ENCODE measurements at places on chromosomes 11 and 22.

DNA sequence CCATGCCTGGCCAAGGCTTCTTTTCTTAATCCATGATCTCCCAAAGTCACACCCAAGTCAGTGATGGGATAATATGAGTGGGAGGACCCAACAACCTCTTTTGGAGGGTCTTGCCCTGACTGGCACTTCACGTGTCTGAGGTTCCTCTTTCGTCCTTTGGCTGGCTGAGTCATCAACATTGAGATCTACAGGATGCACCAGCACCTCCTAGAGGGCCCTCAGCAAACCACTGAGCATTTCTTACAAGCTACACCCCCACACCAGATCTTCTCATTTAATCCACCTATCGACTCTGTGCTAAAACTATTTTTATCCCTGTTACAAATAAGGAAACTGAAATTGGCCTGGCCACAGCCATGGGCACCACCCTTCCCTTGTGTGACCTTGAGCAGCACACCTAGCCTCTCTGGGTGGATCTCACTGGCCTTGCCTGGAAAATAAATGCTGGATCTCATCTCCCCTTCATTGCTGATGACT, 63.4 kb downstream of the FLI1 start:
- no peak for DNase-seq

GRCh38 chr11:124898263-124898680, 607 bp upstream of the ROBO4 start:
- DNase-seq, result no peak

DNA sequence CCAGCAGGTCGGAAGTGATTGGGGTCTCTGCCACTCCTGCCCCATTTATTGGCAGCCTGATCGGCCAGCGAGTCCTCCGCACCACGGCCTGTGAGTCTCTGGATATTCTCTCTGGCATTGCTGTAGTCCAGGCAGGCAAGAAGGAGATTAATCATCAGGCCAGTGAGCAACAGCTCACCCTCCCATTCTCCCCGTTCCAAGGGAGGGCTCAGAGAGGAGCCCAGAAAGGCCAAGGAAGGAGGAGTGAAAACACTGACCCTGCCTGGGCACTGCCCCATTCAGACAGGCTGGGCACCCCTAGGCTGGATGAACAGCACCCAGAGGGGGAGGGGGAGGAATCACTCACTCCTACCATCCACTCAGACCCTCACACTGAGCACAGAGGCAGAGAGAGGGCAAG, 3.1 kb downstream of the SAA2 start:
- DNase-seq, result no peak

GRCh38 chr11:16895306-16895705, 118.9 kb downstream of the PLEKHA7 start:
- no peak for DNase-seq

DNA sequence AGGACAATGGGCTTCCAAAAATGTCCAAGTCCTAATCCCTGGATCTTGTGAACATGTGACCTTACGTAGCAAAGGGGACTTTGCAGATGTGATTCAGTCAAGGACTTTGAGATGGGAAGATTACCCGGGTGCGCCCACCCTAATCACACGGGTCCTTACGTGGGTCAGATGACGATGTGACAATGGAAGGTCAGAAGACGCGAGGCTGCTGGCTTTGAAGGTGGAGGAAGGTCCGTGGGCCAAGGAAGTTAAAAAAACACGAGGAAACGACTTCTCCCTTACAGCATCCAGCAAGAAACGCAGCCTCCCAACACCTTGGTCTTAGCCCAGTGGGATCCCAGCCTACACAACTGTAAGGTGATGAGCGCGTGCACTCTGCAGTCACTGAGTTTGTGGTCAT, 860.1 kb downstream of the TBC1D22A start:
- no peak for DNase-seq

GRCh38 chr22:39994566-39995392, at the start of gene FAM83F:
Gene FAM83F, plus strand, starts transcription at chr22:39994954. Its CDS starts 89 bp downstream, at chr22:39995043.
- peak; percentile 51 for DNase-seq

DNA sequence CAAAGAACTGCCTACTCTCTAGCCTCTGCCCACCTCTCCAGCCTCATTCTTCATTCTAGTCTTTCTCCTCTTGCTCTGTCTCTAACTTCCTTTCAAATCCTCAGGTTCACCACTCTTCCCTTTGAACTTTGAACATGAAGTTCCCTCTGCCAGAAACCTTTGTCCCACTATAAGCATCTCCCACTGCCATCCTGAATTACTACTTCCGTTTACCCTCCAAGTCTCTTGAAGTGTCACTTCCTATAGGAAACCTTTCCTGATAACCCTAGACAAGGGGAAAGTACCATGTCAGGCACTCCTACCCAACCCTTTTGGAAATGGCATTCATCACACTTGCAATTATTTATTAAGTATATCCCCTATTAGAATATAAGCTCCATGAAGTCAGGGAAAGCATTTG, 3.1 kb downstream of the RAB30 start:
- DNase-seq, result no peak

- no peak for DNase-seq
Measured at GRCh38 chr22:48147404-48147803, 1385.0 kb downstream of the TBC1D22A start.

GRCh38 chr11:126354631-126355323, 709 bp upstream of the ST3GAL4 start:
- no peak for DNase-seq

- no peak for DNase-seq
Measured at GRCh38 chr11:132357811-132358572, 987.6 kb downstream of the NTM start.

GRCh38 chr11:76159983-76160661, 46.2 kb downstream of the WNT11 start:
- DNase-seq, result no peak

GRCh38 chr11:132941024-132941646, 591.2 kb downstream of the OPCML start:
- peak; percentile 84 for DNase-seq

GRCh38 chr11:102416976-102417375, 35.6 kb downstream of the TMEM123 start:
- no peak for DNase-seq

- no peak for DNase-seq
Measured at GRCh38 chr11:2996976-2997375, 4.8 kb upstream of the NAP1L4 start.

DNA sequence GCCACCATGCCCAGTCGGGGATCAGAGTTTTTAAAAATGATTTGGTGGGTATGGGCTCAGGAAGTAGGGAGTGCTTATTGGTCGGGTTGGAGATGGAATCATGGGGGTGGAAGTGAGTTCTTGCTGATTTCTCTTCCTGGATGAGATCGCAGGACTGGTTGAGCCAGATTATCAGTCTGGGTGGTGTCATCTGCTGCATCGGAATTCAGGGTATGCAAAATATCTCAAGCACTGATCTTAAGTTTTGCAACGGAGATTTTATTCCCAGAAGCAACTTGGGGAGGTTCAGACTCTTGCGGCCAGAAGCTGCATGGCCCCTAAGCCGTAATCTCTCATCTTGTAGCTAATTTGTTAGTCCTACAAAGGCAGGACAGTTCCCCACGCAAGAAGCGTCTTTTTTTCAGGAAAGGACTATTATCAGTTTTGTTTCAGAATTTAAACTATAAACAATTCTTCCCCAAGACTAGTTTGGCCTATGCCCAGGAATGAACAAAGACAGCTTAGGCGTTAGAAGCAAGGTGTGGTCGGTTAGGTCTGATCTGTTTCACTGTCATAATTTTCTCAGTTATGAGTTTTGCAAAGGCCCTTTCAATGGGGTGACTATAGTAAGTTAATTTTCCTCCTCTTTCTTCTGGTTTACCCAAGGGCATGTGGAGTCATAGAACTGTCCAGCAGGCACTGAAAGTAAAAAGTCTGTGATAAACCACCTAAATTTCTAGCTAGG, 1.4 kb upstream of the PIWIL3 start:
- DNase-seq, result no peak

- no peak for DNase-seq
Measured at GRCh38 chr11:70384566-70385152, 13.7 kb upstream of the CTTN start.

DNA sequence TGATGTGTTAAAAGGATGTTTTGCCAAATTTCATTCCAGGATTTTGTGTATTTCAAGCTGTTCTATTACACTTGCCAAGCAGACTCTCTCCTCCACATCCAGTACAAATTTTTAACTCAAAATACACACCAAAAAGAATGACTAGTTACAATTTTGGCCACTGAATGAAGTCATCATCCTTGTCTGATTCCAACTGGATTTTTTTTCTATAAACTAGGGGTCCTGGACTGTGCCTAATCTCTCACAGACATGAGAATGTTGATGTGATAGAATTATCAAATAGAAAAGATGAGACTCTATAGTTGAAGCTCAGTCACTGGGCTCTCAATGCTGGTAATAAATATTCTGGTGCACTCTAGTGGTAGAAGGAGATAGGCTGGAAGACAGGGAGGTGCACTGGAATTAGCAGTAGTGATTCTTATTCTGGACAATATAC, 85.8 kb downstream of the FANCF start:
- DNase-seq, result peak; percentile 35

DNA sequence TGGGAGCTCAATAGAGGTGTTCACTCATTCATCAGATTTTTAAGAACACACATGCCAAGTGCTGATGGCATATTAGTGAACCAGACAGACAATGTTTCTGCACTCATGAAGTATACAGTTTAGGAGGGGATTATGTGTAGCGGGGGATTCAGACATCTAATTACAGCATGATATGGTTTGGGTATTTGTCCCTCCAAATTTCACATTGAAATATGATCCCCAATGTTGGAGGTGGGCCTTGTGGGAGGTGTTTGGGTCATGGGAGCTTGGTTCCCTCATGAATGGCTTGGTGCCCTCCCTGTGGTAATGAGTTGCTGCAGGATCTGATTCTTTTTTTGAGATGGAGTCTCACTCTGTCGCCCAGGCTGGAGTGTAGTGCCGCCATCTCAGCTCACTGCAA, 8.9 kb upstream of the RAB3IL1 start:
- DNase-seq, result no peak

GRCh38 chr22:31210556-31211421, 1.3 kb upstream of the LIMK2 start:
- peak; percentile 72 for DNase-seq

- DNase-seq, result peak; percentile 35
Measured at GRCh38 chr22:32204856-32205722, at the start of gene RFPL2. Gene RFPL2, minus strand, starts transcription at chr22:32205073. Its CDS starts 2,622 bp downstream, at chr22:32202451.

- no peak for DNase-seq
Measured at GRCh38 chr11:100133114-100133513, 554.0 kb upstream of the ARHGAP42 start.

DNA sequence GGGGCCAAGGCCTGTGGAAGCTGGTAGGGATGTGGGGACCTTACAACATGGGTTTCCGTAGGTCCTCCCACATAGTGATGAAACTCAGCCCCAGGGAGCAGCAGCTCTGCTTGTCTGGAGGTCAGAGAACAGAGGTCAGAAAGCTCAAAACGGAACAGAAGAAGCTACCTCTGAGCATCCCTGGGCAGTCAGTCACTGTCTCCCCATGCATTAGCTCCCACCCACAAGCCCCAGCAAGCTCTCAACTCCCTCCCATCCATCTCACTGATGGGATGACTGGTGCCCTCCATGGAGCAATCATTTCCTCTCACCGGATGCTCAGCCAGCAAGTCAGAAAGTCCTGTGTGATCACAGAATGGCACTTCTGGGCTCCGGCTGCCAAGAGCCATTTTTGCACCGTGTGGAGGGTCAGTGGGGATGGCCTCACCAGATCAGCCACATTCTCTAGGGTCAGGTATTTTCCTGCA, 1.9 kb downstream of the TPP1 start:
- no peak for DNase-seq

- no peak for DNase-seq
Measured at GRCh38 chr11:8164746-8165145, 4.1 kb downstream of the RIC3 start.

GRCh38 chr11:123438131-123438627, 8.1 kb downstream of the GRAMD1B start:
- no peak for DNase-seq

DNA sequence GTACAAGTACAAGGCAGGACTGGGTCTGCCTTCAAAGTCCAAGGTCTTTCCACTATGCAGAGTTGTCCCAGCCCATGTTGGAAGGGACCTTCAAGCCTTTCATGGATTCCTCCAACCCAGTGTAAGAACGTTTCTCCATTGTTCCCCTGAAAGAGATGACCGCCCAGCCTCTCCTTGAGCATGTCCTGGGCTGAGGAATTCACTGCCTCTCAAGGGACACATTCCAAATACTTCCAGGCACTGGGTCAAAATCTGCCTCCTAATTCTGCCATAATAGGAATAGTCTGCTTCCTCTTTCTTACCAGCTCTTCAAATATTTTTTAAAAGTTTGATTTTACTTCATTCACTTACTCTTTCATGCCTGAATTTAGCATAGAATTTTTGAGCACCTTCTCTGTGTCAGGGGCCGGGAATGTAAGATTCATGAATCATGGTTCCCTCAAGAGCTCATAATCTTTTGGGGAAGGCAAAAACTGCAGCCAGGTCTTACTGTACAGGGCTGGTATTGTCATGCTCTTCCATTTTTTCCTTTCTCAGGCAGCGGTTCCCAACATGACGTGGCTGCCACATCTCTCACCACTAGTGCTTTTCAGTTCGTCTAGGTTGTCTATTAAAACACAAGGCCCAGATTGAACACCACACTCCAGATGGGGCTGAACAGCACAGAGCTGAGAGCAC, 143.3 kb upstream of the TBCEL start:
- DNase-seq, result no peak

- DNase-seq, result no peak
Measured at GRCh38 chr11:60566776-60567175, 51.6 kb downstream of the MS4A13 start.

DNA sequence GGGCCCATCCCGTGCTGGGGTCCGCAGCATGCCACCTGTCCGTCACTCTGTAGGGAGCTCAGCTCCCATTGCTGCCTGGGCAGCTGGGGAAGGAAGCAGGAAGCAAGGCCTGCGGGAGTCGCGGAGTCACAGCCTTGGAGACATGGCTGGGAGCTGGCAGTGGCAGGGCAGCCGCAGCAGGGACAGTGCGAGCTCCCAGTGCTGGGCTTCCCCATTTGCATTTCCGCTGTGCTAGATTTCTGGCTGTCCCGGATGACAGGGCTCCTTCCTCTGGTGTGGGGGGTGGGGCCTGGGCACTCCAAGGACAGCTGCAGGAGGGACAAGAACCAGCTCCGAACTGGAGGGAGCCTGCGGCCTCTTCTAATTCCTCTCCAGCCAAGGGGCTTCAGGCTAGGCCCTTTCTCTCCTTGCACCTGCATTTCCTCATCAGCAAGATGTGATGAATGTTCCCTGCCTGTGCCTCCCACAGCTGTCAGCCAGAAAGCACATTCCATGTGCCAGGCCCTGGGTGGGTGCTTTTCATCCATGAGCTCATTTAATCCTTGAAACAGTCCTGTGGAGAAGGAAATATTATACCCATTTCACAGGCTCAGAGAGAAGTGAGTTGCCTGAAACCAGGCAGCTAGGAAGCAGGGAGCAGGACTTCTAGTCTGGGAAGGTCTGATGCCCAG, 48.0 kb downstream of the MYO7A start:
- no peak for DNase-seq

Data from lung (tissue), 17 donors.